ENCODE measurements at places on chromosomes 4 and X.

- DNase-seq = no peak
These were observed 19.1 kb downstream of the PPAT start for GRCh38 chr4:56416349-56416748.

DNA sequence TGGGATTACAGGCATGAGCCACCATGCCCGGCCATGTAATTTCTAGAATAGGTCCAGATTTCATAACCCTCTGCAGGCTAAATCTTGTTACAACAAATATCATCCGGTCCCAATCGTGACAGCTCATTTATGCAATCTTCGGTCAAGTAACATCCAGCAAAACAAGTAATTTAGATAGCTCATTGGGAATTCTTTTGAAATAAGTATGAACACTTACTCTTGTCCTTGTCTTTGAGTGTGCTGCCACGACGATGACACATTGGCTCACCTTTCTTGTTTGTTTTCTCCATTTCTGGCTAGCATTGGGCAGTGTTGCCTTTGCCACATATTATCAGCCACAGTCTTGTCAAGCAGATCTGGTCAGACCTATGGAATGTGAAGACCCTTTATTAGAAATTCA, 92.0 kb downstream of the PHEX start:
- DNase-seq = no peak

DNA sequence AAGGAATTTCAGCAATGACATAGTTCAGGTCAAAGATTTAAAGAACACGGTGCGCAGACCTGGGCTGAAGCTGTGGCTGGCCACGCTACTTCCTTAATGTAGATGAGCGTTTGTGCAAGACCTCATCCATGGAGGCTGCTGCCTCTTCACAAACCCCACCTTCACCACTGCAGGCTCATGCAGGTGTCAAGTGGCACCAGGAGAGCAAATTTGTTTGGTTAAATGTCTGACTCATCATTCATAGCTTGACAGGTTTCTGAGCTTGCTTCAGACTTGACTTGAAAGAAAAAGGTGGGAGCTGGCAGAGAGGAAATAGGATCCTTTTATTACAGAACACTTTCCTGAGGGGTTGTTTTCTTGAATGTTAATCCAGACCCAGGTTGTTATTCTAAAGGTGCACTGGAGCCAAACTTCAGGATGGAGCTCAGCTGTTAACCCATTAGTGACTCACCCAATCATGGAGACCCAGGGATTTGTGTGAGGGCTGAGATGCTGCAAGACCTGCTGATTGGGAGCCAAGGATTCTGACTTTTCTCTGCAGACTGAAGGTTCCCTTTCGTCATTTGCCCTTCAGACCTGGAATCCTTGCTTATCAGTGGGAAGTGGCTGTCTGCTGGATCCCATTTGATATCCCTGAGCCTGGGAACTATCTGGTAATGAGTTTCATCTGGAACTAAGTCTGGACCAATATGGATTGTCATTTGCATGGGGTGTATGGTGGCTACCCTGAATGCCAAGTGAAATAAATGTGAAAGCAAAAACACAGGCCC, 315.3 kb downstream of the PTTG2 start:
- no peak for DNase-seq

- peak; percentile 95 for DNase-seq
These were observed 46.3 kb downstream of the ATP10D start for GRCh38 chr4:47531241-47531953.

DNA sequence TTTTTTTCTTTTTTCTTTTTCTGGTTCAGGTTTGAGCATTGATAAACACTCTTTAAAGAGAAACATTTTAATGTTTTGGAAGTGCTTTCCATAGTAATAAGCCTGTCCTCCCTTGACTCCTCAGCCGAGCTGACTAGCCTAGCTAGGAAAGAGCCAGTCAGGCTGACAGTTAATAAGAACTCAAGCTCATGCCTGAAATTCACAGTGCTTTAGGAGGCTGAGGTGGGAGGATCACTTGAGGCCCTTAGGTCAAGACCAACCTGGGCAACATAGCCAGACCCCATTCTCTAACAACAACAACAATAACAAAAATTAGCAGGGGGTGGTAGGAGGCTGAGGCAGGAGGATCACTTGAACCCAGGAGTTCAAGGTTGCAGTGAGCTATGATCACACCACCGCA, 53.4 kb upstream of the ZCCHC13 start:
- no peak for DNase-seq

- DNase-seq = no peak
These were observed 1.1 kb downstream of the ADH1C start for GRCh38 chr4:99351487-99351886.

GRCh38 chr4:76990288-76991080, 40.9 kb downstream of the SEPTIN11 start:
- peak; percentile 82 for DNase-seq

- no peak for DNase-seq
These were observed 348.9 kb upstream of the FTHL17 start for GRCh38 chrX:31420711-31421151.

- DNase-seq = peak; percentile 37
These were observed 1.9 kb downstream of the OCIAD2 start for GRCh38 chr4:48904541-48905142.

GRCh38 chrX:30935985-30936384, 46.9 kb upstream of the TAB3 start:
- DNase-seq = peak; percentile 28

- no peak for DNase-seq
These were observed 951.1 kb downstream of the FAT4 start for GRCh38 chr4:126265888-126266287.

- no peak for DNase-seq
These were observed 240.1 kb upstream of the CTSO start for GRCh38 chr4:156193800-156194199.

DNA sequence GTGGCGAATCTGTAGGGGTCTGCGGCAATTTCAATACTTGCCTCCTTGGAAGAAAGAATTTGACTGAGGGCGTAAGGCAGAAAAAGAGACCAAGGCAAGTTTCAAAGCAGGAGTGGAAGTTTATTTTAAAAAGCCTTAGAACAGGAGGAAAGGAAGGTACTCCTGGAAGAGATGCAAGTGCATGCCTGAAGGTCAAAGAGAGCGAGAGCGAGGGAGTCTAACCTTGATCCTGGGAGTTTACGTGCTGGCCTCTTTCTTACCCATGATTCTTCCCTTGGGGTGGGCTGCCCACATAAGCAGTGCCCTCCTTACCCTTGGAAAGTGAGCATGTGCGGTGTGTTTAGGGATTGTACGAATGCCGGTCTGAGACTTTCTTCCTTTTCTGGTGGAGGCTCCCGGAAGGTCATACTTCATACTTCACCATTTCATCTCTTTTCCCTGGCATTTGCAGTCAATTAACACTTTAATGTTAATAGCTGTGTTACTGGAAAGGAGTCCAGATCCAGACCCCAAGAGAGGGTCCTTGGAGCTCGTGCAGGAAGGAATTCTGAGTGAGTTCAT, 40.0 kb downstream of the ARSD start:
- no peak for DNase-seq

- DNase-seq = no peak
These were observed 194.2 kb downstream of the RAPGEF2 start for GRCh38 chr4:159297091-159297490.

GRCh38 chr4:184688447-184688846, 38.9 kb downstream of the PRIMPOL start:
- DNase-seq = peak; percentile 92

Data from brain microvascular endothelial cell (primary cell).